Activated T-cell treated with anti-CD3 and anti-CD28 coated beads for 4 hours (primary cell): ENCODE measurements at places on chromosomes 2 and 18.

DNA sequence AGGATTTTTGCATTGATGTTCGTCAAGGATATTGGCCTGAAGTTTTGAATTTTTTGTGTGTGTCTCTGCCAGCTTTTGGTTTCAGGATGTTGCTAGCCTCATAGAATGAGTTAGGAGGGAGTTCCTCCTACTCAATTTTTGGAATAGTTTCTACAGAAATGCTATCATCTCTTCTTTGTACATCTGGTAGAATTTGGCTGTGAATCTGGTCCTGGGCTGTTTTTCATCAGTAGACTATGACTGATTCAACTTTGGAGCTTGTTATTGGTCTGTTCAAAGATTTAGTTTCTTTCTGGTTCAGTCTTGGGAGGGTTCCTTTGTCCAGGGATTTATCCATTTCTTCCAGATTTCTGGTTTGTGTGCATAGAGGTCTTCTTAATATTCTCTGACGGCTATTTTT lies 166.7 kb downstream of the ST6GAL2 start:
- DNase-seq: no peak

DNA sequence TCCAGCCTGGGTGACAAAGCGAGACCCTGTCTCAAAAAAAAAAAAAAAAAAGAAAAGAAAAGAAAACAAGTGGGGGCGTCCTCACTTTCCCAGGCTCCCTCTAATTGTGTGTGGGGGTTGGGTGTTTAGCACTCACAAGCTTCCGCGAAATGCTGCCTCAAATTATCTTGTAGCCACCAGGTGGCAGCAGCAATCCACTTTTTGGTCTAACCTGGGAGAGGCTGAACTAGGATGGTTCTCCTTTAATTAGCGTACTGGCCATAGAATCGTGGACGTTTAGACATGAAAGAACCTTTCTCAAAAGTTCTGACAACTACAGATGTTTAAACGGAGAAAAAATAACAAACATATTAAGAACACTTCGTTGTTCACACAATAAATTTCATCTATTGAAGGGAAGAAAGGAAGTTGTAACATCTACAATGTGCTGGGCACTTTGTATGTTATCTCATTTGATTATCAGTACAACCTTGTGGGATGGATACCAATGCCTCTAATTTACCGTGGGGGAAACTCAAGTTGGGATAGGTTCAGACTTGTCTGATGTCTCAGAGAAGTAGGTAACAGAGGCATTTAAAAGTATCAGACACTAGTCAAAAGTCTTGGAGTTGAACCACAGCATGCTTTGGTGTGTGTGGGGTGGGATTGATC lies 122.7 kb upstream of the NABP1 start:
- DNase-seq: peak; percentile 85

DNA sequence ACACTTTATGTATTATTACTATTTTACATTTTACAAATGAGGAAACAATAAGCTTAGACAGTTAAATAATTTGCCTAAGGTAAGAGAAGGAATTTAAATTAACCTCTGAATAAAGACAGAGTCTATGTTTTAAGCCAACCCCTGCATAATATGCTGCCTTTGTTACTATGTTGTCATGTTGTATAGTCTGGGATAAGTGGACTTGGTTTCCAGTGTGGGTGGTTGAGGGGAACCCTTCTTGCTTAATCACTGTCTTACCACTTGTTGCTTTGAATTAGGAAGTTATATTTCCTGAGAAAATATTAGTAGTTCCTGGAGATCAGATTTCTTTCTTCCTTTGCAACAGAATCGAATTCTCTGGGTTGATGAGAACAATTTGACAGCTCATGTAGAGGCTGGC lies 52.6 kb downstream of the AGPS start:
- DNase-seq: no peak

DNA sequence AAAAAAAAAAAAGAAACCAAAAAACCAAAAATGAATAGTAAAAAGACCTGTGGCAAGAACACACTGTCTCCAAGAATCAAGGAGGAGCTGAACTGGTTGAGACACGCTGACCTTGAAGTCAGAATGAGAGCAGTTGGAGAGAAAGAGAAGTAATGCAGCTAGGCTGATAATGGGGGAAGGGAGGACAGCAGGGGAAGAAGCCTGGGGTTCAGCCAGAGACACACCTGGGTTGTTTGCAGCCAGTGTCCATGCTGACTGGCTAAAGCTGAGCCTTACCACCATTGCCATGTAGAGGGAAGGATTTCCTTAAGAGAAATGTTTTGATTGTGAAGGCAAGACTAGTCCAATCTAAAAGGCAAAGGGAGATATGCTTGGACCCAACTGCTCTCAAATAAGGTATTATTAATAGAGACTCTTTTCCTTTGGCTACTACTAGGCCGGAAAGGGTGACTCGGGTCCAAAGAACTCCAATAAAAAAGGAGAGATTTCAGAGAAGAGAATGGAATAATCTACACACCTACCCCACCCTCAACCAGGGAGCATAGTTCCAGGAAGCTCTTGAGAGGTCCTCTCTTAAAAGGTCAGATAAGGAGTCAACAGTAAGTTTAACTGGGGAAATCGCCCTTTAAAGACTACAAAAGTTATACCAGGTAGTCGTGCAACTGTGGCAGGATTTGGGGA lies 25.2 kb upstream of the REL start:
- no peak for DNase-seq

- no peak for DNase-seq
Observed at GRCh38 chr2:147567136-147567535, 277.7 kb upstream of the ACVR2A start.

GRCh38 chr2:35962585-35963146 lies 392.9 kb upstream of the CRIM1 start:
- no peak for DNase-seq

- no peak for DNase-seq
Observed at GRCh38 chr18:37533647-37534584, 31.7 kb downstream of the CELF4 start.
